ENCODE measurements at places on chromosomes 16 and 17. TPM values are rescaled to one million over a fixed set of nuclear protein-coding genes. Genes with fewer than 3 reads are reported as not detected.

Gene OR1F1
- total RNA-seq: not detected

Gene ESRP2
- under 0.01 TPM for total RNA-seq

Gene CHST4
- total RNA-seq: not detected

Gene TVP23A
- total RNA-seq: not detected

Gene MT1F
- not detected for total RNA-seq

Gene TBC1D3C
- not detected for total RNA-seq

Gene SMTNL2
- not detected for total RNA-seq

Gene NPTX1
- total RNA-seq: 10.4 TPM

Gene COL1A1
- total RNA-seq: 2,683 TPM

Gene TBC1D3D
- total RNA-seq: not detected

Gene ACSM2B
- total RNA-seq: not detected
